ENCODE measurements at places on chromosomes 1 and 21. TPM values are rescaled to one million over a fixed set of nuclear protein-coding genes. Genes with fewer than 3 reads are reported as not detected.

Gene GPR52
- 0.99 TPM for total RNA-seq

Gene RPS6KC1
- total RNA-seq, result 13.7 TPM

Gene XCL2
- total RNA-seq, result not detected

Gene TTC22
- not detected for total RNA-seq

Gene SHE
- 91.7 TPM for total RNA-seq

Gene SPRR3
- total RNA-seq, result not detected

Gene OR2W3
- total RNA-seq, result not detected

Gene HJV
- total RNA-seq, result not detected

Gene TNFAIP8L2
- 0.20 TPM for total RNA-seq

Gene MIER1
- total RNA-seq, result 15.3 TPM

Gene ZNF593OS
- total RNA-seq, result not detected

Gene NDUFS2
- total RNA-seq, result 130 TPM

Gene EPHA2
- 68.6 TPM for total RNA-seq

Gene DSCAM
- under 0.01 TPM for total RNA-seq

Gene CFAP141
- total RNA-seq, result not detected

Gene C1orf198
- 16.1 TPM for total RNA-seq

Gene S100A5
- total RNA-seq, result not detected

Gene SH2D2A
- under 0.01 TPM for total RNA-seq

Gene CYP4A11
- total RNA-seq, result not detected

Gene LPAR3
- total RNA-seq, result not detected

Gene RAB25
- total RNA-seq, result not detected

Gene TLCD4
- total RNA-seq, result under 0.01 TPM

Gene IFI44
- total RNA-seq, result 15.0 TPM

Gene TMEM82
- total RNA-seq, result not detected

Gene LDLRAP1
- total RNA-seq, result 13.1 TPM

Gene IFI44L
- total RNA-seq, result 0.44 TPM

Gene PPP2R5A
- total RNA-seq, result 25.1 TPM

Gene DNAI4
- 6.0 TPM for total RNA-seq

Gene GJA5
- total RNA-seq, result 0.87 TPM

Gene TMPRSS15
- total RNA-seq, result not detected

Gene AMY2B
- total RNA-seq, result 0.65 TPM

Gene FAM177B
- not detected for total RNA-seq

Gene TGFB2
- 122 TPM for total RNA-seq

Gene CGN
- under 0.01 TPM for total RNA-seq

Gene DNASE2B
- total RNA-seq, result not detected

Gene PLPPR4
- not detected for total RNA-seq

Gene ENTREP3
- total RNA-seq, result 2.4 TPM

Gene TNFRSF18
- 0.22 TPM for total RNA-seq

Gene BTG2
- 22.4 TPM for total RNA-seq

Gene NUP210L
- total RNA-seq, result under 0.01 TPM

Gene FCRL5
- not detected for total RNA-seq

Gene DISP3
- total RNA-seq, result under 0.01 TPM

Gene FAM78B
- total RNA-seq, result 0.40 TPM

Gene TARBP1
- total RNA-seq, result 13.5 TPM

Gene PTAFR
- under 0.01 TPM for total RNA-seq

Gene LY9
- total RNA-seq, result not detected

Gene PAQR6
- 0.60 TPM for total RNA-seq

Gene TRIM67
- not detected for total RNA-seq

Gene TP73
- total RNA-seq, result not detected

Gene CDC42BPA
- total RNA-seq, result 51.6 TPM

Gene IQCC
- 0.79 TPM for total RNA-seq

Gene SUSD4
- total RNA-seq, result 0.44 TPM

Gene BTBD8
- 1.3 TPM for total RNA-seq

Gene SUMO3
- total RNA-seq, result 70.0 TPM

Gene ADAMTSL4
- 0.22 TPM for total RNA-seq

Gene CHI3L1
- not detected for total RNA-seq

Gene NPHP4
- 1.4 TPM for total RNA-seq

Gene ETV3L
- total RNA-seq, result not detected

Gene SERPINC1
- not detected for total RNA-seq
